Ovary (tissue), 10 donors: ENCODE measurements at places on chromosomes 4 and X.

DNA sequence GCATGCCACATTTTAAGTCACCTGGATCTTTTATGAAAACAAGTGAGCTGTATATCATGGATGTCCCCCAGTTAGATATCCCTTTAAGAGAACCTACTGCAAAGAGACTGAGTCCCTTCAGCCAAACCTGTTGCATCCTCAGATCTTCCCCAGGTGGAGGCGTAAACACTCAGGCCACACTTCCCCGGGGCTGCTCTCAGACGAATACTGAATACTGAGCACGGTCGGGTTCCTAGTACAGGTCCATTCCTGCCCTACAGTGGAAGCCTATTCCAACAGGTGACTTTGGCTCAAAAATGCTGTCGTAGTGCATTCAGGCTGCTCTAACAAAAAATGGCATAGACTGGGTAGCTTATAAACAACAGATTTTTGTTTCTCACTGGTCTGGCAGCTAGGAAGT is 320.2 kb upstream of the CLNK start:
- no peaks in the 10 kb centered on the region for H3K27me3 ChIP-seq
- H3K4me1 ChIP-seq: no peaks in the 10 kb centered on the region
- H3K4me3 ChIP-seq: no peak overlapping the region
- no peak overlapping the region for H3K27ac ChIP-seq

DNA sequence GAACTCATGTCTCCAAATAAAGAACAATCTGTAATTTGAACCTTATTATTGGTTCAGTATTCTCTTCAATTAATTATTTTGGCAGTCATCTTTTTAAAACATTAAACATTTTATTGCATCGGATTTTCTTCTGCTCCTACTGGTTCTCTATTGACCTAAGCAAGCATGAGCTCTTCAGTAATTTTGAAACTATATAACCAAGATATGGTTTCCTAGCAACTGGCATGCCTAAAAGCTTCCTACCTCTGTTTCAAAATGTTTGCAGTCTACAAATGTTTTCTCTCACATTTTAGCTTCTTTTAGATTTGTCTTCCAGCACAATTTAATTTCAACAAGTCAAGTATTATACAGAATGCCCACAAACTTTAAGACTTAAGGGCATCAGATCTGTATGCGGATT is 371.3 kb downstream of the GPM6A start:
- DNase-seq: no peak
- H3K27ac ChIP-seq: no peak overlapping the region
- no peaks in the 10 kb centered on the region for H3K36me3 ChIP-seq
- H3K4me3 ChIP-seq: no peak overlapping the region
- no peaks in the 10 kb centered on the region for H3K27me3 ChIP-seq
- H3K4me1 ChIP-seq: no peaks in the 10 kb centered on the region

DNA sequence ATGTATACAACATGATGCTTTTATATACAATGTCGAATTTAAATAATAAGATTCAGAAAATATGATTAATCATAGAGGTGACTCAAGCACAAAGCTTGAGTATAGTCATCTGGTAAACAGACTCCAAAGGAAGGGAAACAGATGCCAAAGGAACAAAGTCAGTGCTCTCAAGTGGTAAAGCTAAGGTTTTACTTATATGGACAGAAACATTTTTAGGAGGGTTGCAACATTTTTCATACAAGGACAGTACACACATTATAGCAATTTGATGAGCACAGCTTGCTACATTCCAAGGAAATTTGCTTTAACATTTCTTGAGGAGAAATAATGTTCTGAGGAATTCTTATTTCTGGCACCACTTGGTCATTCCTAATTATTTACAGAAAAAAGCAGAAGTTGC is 333.4 kb upstream of the AADAT start:
- H3K36me3 ChIP-seq: no peaks in the 10 kb centered on the region
- no peak overlapping the region for H3K4me3 ChIP-seq
- H3K27me3 ChIP-seq: no peaks in the 10 kb centered on the region
- no peaks in the 10 kb centered on the region for H3K4me1 ChIP-seq
- no peak overlapping the region for H3K27ac ChIP-seq

DNA sequence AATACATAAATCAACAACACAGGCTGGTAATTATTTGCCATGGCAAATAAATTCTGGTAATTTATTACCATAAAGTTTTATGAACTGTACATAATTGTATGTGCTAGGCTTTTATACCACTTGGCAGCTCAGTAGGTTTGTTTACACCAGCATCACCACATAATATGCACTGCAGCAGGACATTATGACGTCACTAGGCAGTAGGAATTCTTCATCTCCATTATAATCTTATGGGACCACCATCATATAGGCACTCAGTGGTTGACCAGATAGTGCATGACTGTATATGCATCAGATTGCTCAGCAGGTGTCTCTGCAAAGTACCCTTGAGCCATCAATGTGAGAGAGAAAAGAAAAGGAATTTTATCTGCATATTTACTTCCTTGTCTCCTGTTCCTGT is 295.4 kb downstream of the CFAP47 start:
- no peak overlapping the region for H3K4me3 ChIP-seq
- no peak for DNase-seq
- no peaks in the 10 kb centered on the region for H3K4me1 ChIP-seq
- H3K27me3 ChIP-seq: no peaks in the 10 kb centered on the region

DNA sequence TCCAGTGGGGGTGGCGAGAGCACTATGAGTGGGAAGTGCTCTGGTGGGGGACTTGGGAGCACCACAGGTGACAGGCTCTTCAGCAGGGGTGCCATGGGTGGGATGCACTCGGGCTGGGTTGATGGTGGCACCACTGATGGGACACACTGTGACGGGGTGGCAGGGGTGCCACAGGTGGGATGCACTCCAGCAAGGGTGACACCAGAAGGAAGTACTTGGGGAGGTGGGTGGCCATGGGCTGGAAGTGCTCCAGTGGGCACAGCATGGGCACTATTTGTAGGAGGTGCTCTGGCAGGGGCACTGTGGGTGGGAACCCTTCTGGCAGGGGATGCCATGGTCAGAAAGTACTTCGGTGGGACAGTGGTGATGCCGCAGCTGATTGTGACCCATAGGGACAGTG is 346.6 kb downstream of the CFAP47 start:
- no peaks in the 10 kb centered on the region for H3K4me1 ChIP-seq
- no peak overlapping the region for H3K27ac ChIP-seq
- H3K36me3 ChIP-seq: no peaks in the 10 kb centered on the region
- no peak overlapping the region for H3K4me3 ChIP-seq

DNA sequence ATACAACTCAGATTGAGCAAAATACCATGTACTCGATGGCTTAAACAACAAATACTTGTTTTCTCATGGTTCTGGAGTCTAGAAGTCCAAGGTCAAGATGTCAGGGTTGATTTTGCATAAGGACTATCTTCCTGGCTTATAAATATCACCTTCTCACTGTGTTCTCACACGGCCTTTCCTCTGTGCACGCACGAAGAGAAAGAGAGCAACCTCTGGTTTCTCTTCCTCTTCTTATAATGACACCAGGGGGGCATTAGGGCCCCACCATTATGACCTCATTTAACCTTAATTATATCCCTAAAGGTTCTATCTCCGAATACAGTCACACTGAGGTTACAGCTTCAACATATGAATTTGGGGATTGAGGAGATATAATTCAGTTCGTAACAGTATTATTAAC is 504.0 kb downstream of the MAGEE1 start:
- H3K4me1 ChIP-seq: no peaks in the 10 kb centered on the region
- no peak overlapping the region for H3K27ac ChIP-seq
- DNase-seq: no peak
- no peak overlapping the region for H3K4me3 ChIP-seq

DNA sequence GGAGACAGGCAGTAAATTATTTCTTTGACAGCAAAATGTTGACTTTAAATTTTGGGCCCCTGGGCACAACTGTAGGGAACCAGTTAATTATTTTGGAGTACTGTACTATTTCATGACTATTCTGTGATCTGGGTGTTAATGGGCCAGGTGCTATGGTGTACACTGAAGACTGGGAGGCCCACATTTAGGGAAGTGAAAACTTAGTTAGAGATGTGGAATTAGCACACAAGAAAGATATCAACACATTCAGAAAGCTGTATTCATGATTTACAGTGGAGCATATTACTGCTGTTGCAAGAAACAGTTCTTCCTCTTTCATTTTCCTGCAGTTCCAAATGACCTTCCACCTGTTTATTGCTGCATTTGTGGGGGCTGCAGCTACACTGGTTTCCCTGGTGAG is 12.4 kb downstream of the PLP1 start:
- no peaks in the 10 kb centered on the region for H3K27me3 ChIP-seq
- no peaks in the 10 kb centered on the region for H3K36me3 ChIP-seq
- H3K4me3 ChIP-seq: no peak overlapping the region
- H3K27ac ChIP-seq: no peak overlapping the region
- no peak for DNase-seq

DNA sequence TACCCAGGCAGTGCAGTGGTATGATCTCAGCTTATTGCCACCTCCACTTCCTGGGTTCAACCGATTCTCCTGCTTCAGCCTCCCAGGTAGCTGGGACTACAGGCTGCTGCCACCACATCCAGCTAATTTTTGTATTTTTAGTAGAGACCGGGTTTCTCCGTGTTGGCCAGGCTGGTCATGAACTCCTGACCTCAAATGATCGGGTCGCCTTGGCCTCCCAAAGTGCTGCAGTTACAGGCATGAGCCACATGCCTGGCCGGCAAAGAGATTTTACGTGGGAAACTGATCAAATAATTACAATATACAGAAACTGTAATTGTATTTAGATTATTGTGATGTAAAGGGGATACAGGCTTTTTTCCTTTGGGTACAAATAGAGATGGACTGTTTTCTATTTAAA is 33.7 kb downstream of the RBPJ start:
- no peak overlapping the region for H3K27ac ChIP-seq
- no peaks in the 10 kb centered on the region for H3K27me3 ChIP-seq
- DNase-seq: no peak
- H3K36me3 ChIP-seq: no peaks in the 10 kb centered on the region

- H3K4me1 ChIP-seq: no peaks in the 10 kb centered on the region
- H3K4me3 ChIP-seq: no peak overlapping the region
- DNase-seq: no peak
- H3K36me3 ChIP-seq: no peaks in the 10 kb centered on the region
- no peak overlapping the region for H3K27ac ChIP-seq
Measured at GRCh38 chrX:3143043-3143799, 102.0 kb downstream of the ARSF start.

GRCh38 chr4:76987685-76988084 is 38.1 kb downstream of the SEPTIN11 start:
- peaks cover 15% of the 10 kb centered on the region for H3K4me1 ChIP-seq
- no peak overlapping the region for H3K4me3 ChIP-seq
- DNase-seq: no peak
- no peaks in the 10 kb centered on the region for H3K36me3 ChIP-seq

DNA sequence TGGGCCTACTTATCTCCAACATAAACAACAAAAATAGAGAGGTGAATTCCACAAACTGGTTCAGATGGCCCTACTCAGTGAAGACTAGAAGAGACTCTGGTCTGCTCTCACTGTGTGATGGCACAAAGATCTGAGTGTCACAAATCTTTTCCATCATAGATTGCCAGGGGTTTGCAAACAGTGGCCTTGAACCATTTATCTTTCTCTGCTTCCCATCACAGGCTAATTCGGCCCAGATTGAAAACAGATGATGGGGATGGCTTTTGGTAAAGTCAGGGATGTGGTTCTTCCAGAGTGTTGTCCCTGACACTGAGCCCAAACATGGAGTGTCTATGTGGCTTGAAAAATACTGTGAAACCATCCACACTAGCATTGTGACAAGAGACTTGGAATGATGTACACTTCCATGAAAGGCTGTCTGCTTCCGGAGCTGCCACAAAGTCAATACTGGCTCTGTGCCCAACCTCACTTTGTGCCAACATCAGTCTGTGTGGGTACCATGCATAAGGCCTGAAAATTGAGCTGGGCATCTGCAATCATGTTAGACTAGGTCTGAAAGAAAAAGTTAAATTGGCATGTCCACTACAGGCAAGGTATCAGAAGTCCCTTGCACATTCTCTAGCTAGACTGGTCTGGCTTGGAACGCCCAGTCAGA is 25.2 kb upstream of the PLAC1 start:
- H3K36me3 ChIP-seq: no peaks in the 10 kb centered on the region
- DNase-seq: no peak
- H3K4me3 ChIP-seq: no peak overlapping the region
- H3K27ac ChIP-seq: no peak overlapping the region
- H3K27me3 ChIP-seq: no peaks in the 10 kb centered on the region

GRCh38 chrX:41705680-41706374 is 17.1 kb downstream of the GPR34 start:
- no peak overlapping the region for H3K4me3 ChIP-seq
- H3K27me3 ChIP-seq: no peaks in the 10 kb centered on the region
- H3K36me3 ChIP-seq: no peaks in the 10 kb centered on the region
- H3K4me1 ChIP-seq: no peaks in the 10 kb centered on the region

- H3K27me3 ChIP-seq: no peaks in the 10 kb centered on the region
- H3K4me1 ChIP-seq: peaks cover 1% of the 10 kb centered on the region
- H3K36me3 ChIP-seq: no peaks in the 10 kb centered on the region
Measured at GRCh38 chr4:168221301-168221700, 97.3 kb downstream of the DDX60 start.

DNA sequence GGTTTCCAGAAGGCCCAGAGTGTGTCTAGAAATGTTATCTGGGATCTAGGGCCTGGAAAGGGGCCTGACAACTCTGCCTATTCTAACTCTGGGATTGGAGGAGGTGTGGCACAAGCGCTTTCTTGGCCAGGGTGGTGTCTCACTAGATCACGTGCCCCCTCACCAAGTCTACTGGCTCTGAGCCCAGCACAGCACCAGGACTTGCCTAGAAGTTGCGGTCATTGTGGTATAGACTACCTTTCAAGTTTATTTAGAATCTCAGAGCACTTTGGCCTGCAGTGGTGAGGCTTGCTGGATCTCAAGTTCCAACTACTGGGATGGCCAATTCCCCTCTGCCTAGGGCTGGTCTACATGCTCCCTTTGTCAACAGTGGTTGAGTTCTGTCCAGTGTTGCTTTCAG is 223.3 kb upstream of the MAGEB2 start:
- DNase-seq: no peak
- no peak overlapping the region for H3K27ac ChIP-seq
- H3K4me1 ChIP-seq: no peaks in the 10 kb centered on the region
- H3K27me3 ChIP-seq: no peaks in the 10 kb centered on the region
- H3K36me3 ChIP-seq: no peaks in the 10 kb centered on the region

DNA sequence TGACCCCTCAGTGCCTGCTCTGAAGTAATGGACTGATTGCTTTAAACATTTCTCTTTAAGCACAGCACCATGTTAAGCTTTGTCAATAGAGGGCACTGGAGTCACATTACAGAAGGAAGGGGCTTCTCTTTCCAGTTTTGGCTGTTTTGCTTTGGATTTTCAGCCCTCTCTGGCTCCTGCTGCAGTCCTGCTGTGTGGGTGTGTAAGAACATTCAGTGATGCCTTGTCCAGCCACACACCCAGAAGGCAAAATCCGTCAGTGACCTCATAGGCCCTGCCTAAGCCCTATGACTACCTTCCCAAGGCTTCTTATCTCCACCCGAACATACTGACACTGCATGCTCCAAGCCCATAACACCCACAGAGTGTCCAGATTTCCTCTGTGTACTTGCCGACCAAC is 215.3 kb upstream of the CTSO start:
- DNase-seq: peak; percentile 39
- no peaks in the 10 kb centered on the region for H3K36me3 ChIP-seq
- no peaks in the 10 kb centered on the region for H3K27me3 ChIP-seq
- H3K4me1 ChIP-seq: no peaks in the 10 kb centered on the region

GRCh38 chr4:10131202-10131601 is 14.6 kb upstream of the WDR1 start:
- no peaks in the 10 kb centered on the region for H3K27me3 ChIP-seq
- H3K4me1 ChIP-seq: no peaks in the 10 kb centered on the region
- no peak overlapping the region for H3K4me3 ChIP-seq
- no peaks in the 10 kb centered on the region for H3K36me3 ChIP-seq
- no peak overlapping the region for H3K27ac ChIP-seq
- DNase-seq: no peak

GRCh38 chr4:78902298-78902697 is 36.9 kb downstream of the PAQR3 start:
- H3K4me3 ChIP-seq: no peak overlapping the region
- no peaks in the 10 kb centered on the region for H3K36me3 ChIP-seq
- H3K27ac ChIP-seq: no peak overlapping the region
